Colonic mucosa (tissue), 4 donors: ENCODE measurements at places on chromosomes 13 and 19. TPM values are rescaled to one million over a fixed set of nuclear protein-coding genes. Genes with fewer than 3 reads are reported as not detected.
A peak's percentile ranks its signal among the peaks of the same experiment; 100 is the strongest.

GJB2 gene
- total RNA-seq = 50.4 TPM

- DNase-seq = no peak
These were observed 249.3 kb downstream of the MYO16 start for GRCh38 chr13:108878732-108879131.

GRCh38 chr13:29923554-29924481 is 73.4 kb upstream of the UBL3 start:
- DNase-seq = peak; percentile 93

DNA sequence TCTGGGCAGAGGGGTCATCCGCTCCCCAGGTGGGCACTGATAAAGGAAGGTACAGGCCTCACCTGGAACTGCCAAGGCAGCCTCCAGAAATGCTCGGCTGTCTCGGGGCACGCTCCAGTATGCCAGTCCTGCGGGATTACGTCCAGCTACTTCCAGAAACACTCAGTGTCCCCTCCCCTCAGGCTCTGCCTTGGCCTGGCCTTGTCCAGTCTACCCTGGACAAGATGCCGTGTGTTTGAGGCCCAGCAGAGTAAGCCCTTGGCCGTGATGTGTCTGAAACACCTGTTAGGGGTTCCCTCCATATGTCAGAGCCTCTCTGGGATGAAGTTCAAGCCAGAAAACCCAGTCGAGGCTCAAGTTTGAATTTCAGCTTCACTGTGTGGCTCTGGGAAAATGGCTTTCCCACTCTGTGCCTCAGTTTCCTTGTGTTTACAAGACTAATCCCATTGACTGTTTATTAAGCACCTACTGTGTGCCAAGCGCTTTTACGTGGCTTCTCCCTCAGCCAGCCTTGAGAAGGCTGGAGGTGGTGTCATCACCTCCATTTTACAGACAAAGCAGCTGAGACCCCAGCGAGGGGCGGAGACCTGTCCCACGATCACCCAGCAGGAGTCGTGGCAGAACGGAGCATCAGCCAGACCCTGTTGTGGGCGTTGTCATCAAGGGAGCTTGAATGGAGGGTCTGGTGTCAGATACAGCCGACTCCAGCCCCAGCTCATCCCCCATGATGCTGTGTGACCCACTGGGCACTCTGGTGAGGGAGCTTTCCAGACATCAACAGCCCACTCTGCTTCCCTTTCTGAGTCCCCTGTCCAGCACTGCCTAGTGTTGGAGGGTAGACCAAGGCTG is 2.0 kb upstream of the PIK3R2 start:
- DNase-seq = no peak

GRCh38 chr13:107427536-107427935 is 787.8 kb downstream of the LIG4 start:
- DNase-seq = no peak

DNA sequence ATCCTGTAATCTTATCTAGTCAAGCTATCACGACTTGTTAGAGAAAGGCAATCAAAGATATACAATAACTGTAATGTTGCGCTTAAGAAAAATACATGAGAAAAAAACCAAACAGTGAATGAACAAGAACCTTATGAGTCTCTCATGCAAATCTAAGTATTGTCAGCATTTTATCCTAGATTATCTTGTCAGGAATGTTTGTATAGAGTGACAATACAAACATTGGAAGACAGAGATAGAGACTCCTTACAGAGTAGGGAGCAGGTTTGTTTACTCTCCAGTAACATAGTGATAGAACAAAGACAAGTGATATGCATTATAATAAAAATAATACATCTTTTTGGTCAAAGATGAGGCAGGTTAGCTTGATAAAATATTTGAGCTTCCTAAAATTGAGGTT is 444.8 kb downstream of the SLITRK5 start:
- DNase-seq = no peak

IL12RB1 gene
- total RNA-seq = 1.1 TPM

DAND5 gene
- 0.19 TPM for total RNA-seq

DNA sequence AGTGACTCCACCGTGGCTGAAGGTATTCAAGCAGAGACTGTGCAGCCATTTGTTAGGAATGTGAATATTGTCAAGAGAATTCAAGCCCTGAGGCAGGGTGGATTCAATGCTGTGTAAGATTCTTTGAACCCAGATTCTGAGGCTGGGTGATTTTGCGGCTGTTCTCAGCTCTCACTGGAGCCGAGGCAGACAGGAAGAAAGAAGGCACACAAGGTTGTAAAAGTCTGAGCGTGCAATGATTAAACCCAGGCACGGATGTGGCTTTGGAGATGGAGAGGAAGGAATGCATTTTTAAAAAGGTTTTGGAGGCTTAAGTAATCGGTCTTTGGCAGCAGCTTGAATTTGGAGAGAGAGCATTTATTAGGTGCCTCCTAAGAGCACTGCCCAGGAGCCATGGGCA is 187.9 kb downstream of the KATNAL1 start:
- DNase-seq = no peak

LILRB2 gene
- 5.3 TPM for total RNA-seq

GRCh38 chr19:4732680-4733114 is 9.1 kb upstream of the DPP9 start:
- peak; percentile 47 for DNase-seq

- DNase-seq = no peak
These were observed 97.3 kb downstream of the CACNA1A start for GRCh38 chr19:13408889-13409518.

SH2D3A gene
- total RNA-seq = 44.3 TPM

SIGLEC12 gene
- 0.35 TPM for total RNA-seq

DNA sequence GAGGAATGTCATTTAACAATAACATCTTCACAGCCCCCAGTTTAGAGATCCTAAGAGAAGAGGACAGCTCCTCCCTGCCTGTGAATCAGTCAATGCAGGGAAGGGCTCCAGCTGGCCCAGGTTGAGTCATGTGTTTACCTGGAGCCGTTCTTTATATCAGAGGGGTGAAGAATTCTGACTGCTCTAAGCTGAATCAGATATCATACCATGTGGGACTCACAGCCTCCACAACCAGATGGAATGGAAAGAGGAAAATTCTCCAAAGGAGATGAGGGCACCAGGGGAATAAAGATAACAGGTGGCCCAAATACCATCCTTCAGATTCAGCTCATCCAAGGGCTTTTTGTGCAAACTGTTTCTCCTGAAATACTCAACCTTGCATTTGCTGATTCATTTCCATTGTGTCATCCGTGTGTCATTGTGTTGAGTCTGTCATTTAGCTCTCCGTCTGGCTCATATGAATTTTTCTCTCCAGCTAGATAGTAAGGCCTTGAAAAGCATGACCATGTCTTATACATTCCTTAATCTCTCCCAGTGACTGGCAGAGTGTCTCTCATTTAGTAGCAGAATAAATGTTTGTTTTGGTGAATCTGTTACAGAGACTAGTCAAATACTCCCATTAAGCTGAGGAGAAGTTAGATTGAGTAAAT is 217.9 kb downstream of the RFC3 start:
- no peak for DNase-seq

EDNRB gene
- 14.5 TPM for total RNA-seq

RFX1 gene
- 20.9 TPM for total RNA-seq

ZNF324B gene
- total RNA-seq = 4.4 TPM

IGFL2 gene
- total RNA-seq = not detected

- DNase-seq = no peak
These were observed 44.8 kb downstream of the C13orf42 start for GRCh38 chr13:51066091-51066831.

DNA sequence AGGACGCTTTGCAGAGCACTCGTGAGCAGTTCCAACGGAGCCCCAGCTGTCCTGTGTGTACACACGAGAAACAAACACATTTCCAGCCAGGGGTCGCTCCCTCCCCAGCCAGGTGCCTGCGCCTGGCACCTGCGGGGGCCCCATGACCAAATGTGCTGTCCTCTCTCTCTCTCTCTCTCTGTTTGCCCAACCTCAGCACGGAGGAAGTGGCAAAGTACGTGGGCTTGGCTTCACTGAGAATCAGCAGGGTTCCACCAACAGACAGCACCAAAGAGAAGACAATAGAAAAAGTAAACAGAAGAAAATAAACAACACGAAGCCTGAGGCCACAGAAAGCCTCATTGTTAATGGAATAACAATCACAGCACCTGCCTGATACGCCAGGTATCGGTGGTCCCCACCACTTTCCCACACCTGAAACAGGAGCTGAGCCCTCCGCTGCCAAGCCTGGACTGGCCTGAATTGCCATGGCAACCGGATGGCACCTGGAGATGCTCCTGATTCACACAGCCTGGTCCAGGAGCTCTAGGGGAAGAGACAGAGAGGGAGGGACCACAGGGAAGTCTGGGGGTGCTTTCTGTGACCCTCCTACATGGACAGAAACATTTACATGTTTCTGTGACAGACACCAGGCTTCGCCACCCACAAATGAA is 103.9 kb upstream of the CACNA1A start:
- DNase-seq = no peak

DNA sequence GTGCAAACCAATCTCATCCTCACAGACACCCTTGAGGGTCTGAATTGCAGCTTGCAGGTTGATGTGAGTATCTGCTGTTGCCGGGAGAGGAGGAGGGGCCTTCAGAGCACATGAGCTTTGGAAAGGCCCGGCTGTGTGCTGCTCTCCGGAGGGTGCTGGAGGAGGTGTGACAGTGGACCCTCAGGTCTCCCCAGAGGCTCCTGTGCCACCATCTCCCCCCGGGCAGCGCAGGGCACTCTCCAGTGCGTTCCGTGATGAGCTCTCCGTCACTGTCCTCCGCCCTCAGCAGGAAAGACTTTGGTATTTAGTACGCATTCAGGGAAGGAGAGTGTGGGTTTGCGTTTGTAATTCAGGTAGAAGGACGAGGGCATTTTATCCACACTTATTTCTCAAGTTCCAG is 20.0 kb downstream of the LAMP1 start:
- DNase-seq = no peak

DNA sequence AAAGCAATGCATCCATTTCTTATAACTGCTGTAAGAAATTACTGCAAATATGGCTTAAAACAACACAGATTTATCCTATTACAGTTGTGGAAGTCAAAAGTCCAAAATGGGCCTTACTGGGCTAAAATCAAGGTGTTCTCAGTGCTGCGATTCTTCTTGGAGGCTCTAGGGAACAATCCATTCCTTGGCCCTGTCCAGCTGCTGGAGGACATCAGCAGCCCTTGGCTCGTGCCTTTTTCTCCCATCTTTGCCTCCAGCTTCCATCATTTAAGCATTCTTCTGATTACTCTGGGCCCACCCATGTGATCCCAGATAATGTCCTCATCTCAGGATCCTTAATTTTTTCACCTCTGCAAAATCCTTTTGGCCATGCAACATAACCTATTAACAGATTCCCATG is 607.1 kb downstream of the DCT start:
- DNase-seq = no peak

DNA sequence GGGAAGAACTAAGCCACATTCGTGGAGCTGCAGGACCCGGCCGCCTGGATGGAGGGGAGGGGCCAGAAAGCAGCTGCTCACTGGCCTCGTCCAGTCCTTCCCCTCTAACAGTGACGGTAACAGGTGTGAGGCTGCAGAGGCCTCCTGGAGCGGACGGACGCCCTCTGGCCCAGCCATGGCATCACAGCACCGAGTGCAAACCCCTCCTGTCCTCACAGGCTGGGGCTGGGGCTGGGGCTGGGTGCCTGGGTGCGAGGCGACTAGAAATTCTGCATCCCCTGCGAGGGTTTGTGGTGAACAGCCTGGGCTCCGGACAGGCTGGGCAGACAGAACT is 3.6 kb downstream of the MICOS13 start:
- DNase-seq = no peak

GRCh38 chr13:43100667-43101066 is 77.3 kb downstream of the DNAJC15 start:
- no peak for DNase-seq

IGFL1 gene
- total RNA-seq = not detected

PRR19 gene
- 0.32 TPM for total RNA-seq

DNA sequence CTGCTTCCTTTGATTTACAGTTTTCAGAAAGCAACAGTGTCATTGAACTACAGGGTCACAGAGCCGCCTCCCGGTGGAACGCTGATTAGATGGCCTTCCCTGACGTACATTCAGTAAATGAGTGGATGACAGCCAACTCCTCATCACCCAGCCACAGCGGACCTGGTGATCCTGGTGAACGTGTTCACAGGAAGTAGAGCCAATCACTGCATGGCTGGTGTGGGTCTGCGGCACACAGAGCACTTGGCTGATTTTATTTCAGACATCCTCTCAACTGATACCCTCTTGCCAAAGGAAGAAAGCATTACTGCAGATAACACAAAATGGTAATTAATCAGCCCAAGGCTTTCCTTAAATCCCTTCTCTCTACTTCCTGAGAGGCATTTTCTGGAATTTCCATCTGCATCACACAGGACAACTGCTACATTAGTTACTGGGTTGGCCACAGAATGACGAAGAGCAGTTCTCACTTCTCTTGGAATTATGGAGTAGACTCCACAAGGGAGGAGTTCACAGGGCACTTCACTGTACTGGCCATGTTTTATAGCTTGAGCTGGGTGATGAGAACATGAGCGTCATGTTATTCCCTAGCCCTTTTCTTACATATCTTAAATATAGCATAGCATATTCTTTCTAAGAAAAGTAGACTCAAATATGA is 84.0 kb upstream of the SLC7A1 start:
- no peak for DNase-seq

DNA sequence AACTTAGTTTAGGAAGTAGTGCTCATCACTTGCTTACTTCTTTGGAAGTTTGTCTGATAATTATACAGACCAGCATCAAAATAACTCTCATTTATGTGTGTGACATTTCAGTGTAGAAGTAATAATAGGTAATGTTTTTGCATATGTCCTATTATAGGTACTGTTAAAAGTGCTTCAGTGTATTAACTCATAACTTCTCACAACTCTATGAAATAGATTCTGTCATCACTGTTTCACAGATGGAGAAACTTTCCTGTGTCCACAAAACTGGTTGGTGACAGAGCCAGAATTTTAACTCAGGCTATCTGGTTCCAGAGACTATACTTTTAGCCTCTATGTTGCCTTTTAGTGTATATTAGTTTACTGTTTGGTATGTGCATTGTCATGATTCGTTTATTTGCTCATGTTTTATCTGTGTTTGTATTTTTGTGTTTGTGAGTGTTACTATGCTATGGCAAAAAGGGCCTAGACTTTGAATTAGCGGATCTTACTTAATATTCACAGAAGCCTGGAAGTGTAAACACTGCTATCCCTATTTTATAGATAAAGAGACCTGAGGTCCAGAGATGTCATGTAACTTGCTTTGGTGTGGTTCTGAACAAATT is 12.7 kb downstream of the LPAR6 start:
- DNase-seq = no peak

ATP4A gene
- total RNA-seq = not detected

DNA sequence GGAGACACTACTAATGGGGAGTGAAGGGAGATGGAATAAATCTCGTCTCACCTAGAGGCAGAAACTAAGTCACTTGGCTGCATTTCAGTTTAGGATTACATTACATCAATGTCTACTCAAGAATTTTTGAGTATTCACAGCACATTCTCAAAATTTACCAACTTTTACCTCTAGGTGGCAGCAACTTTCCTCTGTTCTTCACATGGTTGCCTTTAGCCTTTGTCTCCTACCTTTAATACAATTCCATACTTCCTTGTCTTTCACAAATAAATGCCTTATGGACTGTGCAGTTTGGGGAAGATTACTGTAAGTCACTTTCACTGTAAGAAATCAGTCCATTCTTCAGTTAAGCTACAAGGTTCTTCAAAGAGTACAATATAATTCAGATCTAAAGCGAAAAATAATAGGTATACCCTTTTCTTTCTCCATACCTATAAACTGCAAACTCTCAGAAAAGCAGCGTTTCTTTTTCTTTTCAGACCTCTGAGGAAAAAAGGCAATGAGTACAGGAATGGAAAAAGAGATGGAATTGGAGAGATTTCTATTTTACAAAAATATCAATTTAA is 379.4 kb downstream of the KLF12 start:
- peak; percentile 69 for DNase-seq
